DMS53 (cell line): ENCODE measurements at places on chromosomes 4 and X.

DNA sequence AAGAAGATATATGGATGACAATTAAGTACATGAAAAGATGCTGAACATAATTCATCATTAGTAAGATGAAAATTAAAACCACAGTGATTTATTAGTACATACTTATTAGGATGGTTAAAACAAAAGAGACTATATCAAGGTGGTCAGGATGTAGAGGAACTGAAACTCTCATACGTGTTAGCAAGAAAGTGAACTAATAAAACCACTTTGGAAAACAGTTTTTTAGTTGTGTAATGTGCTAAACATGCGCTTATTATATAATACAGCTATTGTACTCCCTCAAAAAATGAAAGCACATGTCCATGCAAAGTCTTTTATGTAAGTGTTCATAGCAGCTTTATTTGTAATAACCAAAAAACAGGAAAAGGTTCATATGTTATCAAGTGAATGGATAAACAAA is 89.9 kb upstream of the KCTD8 start:
- DNase-seq, result no peak

DNA sequence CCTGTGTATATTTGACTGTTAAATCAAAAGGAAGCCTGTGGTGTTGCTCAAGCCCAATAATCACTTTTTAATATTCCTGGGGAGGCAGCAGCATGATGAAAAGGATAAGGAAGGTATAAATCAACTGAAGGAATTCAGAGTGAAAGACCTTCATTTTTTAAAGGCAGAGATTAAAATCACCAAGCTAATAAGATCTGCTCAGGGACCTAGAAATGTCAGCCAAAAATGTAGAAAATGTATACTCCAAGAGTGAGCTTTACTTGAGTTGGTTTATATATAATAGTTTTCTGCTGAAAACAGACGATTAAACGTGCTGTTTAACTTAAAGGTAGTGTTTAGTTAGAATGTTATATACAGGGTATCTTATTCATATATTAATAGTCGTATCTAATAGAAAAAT is 549.3 kb downstream of the IQCM start:
- DNase-seq, result no peak

- DNase-seq, result no peak
Observed at GRCh38 chr4:40204507-40205258, 7.9 kb downstream of the RHOH start.

DNA sequence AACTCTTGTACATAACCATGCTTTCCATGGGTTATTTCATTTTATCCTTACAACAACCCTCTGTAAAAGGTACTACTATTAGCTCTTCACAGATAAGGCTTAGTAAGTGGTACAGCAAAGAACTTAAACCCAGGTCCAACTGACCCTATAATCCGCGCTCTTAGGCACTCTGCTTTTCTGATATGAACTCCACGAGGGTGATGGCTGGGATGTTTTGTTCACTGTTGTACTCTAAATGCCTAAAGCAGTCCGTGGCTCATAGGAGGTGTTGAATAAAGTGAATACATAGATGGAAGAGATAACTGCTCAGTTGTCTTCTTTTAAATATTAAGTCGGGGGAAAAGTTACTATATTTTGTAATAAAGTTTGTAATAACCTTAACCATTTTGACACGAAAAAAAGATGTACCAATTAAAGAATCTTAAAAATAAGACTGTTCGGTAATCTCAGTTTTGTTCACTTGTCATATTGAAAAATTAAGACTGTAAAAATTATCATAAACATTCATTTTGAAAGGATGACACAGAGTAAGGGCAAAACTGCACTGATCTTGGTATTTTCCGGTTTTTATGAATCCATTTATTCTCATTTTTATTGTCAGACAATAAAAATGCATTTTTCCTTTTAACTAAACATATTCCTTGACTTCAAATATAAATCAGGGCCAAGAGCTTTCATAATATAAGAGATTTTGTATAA is 166.5 kb downstream of the FBXW7 start:
- peak; percentile 56 for DNase-seq

GRCh38 chr4:140298001-140298400 is 75.4 kb upstream of the SCOC start:
- DNase-seq, result no peak

- peak; percentile 61 for DNase-seq
Observed at GRCh38 chrX:75273483-75273882, 402 bp upstream of the UPRT start.

DNA sequence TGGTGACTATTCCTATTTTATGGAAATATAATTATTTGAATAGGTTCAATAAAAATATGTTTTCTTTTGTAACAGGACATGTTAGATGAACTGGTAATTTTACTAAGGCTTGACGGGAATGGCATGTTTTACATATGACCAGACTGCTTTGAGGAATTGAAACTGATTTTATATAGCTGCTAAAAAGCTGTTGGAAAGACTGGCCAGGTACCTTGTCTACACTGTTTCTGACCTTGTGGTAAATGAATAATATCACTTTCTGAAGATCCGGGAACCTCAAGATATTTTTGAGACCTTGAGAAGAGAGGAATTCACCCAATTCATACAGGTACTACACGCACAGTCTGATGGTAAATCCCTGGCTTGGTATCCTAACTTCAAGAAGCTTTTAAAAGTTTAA is 42.1 kb upstream of the USP46 start:
- DNase-seq, result no peak

DNA sequence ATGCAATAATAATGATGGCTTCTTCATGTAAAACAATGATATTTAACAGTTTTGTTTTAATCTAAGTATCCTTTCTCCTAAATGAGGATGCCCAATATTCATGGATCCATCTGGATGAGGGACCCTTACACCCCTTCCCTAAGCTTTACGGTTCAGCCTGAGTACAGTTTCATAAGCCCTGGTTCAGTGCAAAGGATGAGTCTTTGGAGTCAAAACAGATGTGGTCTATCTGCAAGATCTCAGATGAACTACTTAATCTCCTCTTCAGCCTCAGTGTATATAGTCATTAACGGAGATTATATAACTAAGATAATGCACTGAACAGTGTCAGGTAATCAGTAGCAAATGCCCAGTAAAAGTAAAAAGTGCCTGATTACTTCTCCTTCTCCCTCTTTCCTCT is 22.1 kb downstream of the ANXA5 start:
- DNase-seq, result no peak

- DNase-seq, result no peak
Observed at GRCh38 chr4:36081185-36081584, 163.1 kb downstream of the ARAP2 start.

- DNase-seq, result no peak
Observed at GRCh38 chrX:123399709-123400108, 215.6 kb downstream of the GRIA3 start.

- DNase-seq, result peak; percentile 18
Observed at GRCh38 chr4:159297091-159297490, 194.2 kb downstream of the RAPGEF2 start.

GRCh38 chr4:15914736-15915135 is 23.8 kb downstream of the FGFBP1 start:
- DNase-seq, result no peak

GRCh38 chrX:68571610-68572311 is 72.9 kb downstream of the YIPF6 start:
- DNase-seq, result peak; percentile 39

- DNase-seq, result no peak
Observed at GRCh38 chr4:171239196-171239595, 574.0 kb upstream of the GALNTL6 start.

DNA sequence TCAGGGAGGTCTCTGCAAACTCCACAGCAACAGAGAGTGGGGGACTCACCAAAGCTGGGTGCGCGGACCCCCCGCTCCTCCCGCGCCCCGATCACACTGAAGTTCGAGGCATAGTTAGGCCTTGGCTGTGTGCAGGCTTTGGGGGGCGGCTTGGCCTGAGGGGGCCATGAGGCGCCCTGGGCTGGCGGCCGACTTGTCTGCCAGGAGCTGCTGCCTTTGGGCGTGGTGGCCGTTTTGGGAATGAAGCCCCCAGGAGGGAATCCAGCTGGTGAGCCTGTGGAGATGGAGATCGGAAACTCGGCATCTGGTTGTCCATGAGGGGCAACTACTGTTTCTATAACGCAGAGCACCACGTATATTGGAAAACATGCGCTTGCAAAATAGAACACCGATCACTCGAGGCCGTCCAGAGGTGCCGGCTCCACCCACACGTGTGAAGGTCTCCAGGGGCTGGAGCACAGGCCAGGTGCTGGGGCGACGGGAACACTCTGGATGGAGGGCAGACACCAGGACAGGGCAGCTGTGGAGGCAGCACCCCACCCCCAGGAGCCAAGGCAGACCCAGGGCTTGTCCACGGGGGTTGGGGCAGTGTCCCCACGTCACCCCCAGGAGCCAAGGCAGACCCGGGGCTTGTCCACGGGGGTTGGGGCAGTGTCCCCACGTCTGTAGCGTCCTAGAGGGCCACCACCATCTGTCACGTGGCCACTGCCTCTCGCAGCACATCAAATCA is 25.9 kb upstream of the CPLX1 start:
- no peak for DNase-seq

DNA sequence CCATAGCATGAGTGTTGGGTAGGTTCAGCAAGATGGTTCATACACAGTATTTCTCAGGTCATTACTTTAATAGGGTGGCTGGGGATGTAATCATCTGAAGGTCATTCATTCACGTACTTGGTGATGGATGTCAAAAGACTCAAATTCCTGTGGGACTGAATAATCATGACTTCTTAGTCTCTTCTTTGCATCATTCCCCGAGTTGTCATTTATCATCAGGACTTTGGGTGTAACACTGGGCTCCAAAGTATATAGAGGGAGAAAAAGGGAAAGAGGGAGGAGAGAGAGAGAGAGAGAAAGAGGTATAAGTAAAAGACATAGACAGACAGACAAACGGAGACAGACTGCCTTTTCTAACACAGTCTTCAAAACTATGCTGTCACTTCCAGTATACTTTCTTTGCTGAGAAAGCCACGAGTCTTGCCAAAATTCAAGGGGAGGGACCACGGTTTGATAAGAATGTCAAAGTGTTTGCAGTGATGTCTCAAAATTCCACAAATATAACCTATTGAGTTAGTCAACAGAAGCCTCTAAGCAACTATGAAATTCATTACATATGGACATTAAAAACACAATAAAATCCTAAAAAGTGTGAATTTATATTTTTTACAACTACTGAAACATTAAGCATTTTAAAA is 55.9 kb downstream of the UGT2A3 start:
- DNase-seq, result no peak

GRCh38 chrX:155747520-155747919 is 133.6 kb upstream of the VAMP7 start:
- DNase-seq, result peak; percentile 55

DNA sequence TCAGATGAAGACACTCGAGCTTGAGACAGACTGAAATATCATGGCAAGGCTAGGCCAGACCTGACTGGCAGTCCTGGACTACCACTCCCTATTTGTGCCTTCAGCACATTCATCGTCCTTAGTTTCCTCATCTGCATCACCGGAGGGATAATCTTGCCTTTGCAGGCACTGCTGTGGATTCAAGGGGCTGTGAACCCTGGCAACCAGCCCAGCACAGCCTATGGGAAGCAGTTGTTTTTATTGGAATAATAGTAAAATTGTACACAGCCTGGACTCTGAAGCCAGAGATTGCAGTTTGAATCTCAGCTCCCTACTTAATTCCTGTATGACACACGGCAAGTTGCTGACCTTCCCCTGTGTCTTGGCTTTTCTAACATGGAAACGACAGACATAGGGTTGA is 161.0 kb downstream of the NSUN7 start:
- DNase-seq, result no peak

DNA sequence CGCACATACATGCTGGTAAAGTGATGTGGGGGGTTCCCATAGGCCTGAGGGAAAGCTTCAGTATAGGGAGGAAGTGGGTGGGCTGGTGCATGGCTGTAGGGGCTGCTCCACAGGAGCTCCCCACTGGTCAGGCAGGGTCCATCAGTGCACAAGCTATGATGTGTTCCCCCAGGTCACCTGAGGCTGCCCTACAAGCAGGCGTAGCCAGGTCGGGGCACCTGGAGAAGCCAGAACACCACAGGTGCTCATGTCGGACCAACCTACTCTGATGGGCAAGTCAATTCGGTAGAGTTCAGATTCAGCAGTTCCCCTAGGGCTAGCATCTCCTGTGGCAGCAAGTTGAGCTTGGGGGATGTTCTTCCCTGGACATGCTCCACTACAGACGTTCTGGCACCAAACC is 103.3 kb upstream of the EPHA5 start:
- DNase-seq, result no peak

DNA sequence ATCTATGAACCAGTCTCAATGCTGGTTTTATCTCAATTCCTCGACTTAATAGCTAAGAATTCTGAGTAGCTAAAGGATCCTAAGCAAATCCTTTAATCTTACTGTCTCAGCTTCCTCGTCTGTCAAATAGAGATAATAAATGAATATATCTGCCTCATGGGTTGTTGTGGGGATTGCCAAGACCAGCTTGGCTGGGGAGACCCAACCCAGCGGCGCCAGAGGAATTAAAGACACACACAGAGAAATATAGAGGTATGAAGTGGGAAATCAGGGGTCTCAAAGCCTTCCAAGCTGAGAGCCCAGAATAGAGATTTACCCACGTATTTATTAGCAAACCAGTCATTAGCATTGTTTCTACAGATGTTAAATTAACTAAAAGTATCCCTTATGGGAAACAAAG is 41.9 kb downstream of the SLC34A2 start:
- no peak for DNase-seq

DNA sequence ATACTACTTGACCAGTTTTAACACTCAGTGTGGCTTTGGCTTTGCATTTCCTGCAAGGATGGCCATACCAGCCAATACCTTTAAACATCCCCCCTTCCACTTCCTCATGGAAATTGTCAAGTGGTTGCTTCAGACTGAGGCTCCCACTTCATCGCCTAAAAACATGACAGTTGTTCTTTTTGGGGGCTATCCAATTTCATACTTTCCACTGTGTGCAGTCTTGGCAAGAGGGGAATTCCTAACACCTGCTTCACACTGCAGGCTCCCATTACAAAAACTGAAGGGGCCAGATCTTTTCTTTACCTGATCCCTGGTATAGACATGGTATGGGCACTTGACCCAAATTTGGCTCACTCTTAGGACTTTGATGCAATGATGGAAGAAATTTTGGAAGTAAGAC is 28.5 kb upstream of the TSR2 start:
- peak; percentile 23 for DNase-seq

GRCh38 chr4:47667552-47667951 is 170.3 kb downstream of the CORIN start:
- no peak for DNase-seq

DNA sequence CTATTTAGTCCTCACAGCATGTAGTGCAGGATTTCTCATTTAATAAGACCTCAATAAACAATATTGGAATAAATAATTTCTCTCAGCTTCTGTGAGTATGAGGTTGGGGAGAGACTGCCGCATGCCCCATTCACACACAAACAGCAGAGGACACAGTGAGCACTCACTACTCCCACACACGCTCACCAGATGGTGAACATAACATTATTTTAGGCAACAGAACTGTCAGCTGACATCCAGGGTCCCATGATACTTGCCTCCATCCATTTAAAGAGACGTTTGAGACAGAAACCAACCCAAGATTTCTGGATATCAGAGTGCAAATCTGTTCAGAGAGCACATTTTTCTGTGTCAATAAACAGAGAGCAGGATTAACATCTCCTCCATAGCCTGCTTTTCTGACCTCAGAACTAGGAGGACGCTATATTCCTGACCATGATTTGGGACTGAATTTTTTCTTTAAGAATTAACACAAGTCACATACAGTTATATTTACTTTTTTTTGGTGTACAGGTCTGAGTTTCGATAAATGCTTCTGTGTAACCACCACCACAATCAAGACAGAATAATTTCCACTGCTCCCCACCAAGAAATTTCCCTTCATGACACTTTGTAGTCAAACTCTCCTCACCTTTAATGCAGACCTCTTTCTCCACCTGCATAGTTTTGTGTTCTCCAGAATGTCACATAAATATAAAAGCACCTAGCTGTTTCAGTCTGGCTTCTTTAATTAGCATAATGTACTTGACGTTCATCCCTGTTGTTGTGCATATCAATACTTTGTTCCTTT is 16.7 kb downstream of the GPRIN3 start:
- no peak for DNase-seq
